ENCODE measurements at places on chromosomes 3 and 15. TPM values are rescaled to one million over a fixed set of nuclear protein-coding genes. Genes with fewer than 3 reads are reported as not detected.

The GNB5 gene
- 21.1 TPM for polyA plus RNA-seq

The PLCB2 gene
- polyA plus RNA-seq, result 8.0 TPM

The FGF7 gene
- 0.23 TPM for polyA plus RNA-seq

The ST8SIA2 gene
- polyA plus RNA-seq, result not detected

The ITIH3 gene
- not detected for polyA plus RNA-seq

The EIF2A gene
- polyA plus RNA-seq, result 92.4 TPM

The DAZL gene
- polyA plus RNA-seq, result 0.40 TPM

The IL16 gene
- polyA plus RNA-seq, result 32.9 TPM

The CYP1A2 gene
- not detected for polyA plus RNA-seq

The PEAK1 gene
- 3.2 TPM for polyA plus RNA-seq

The HIGD2B gene
- polyA plus RNA-seq, result not detected

The CACNA1D gene
- 0.52 TPM for polyA plus RNA-seq

The TMEM212 gene
- polyA plus RNA-seq, result not detected

The RBM5 gene
- polyA plus RNA-seq, result 66.1 TPM

The ERICH6 gene
- polyA plus RNA-seq, result not detected

The SLC28A1 gene
- polyA plus RNA-seq, result not detected

The GJD2 gene
- not detected for polyA plus RNA-seq

The TGM5 gene
- 7.3 TPM for polyA plus RNA-seq

The SLC12A8 gene
- polyA plus RNA-seq, result 32.4 TPM

The CCDC39 gene
- polyA plus RNA-seq, result 0.16 TPM

The RAB6B gene
- polyA plus RNA-seq, result 0.16 TPM

The MAP1A gene
- polyA plus RNA-seq, result 0.07 TPM

The GABRB3 gene
- 0.05 TPM for polyA plus RNA-seq

The HHLA2 gene
- polyA plus RNA-seq, result 0.54 TPM

The KIF7 gene
- 0.11 TPM for polyA plus RNA-seq

The THSD4 gene
- polyA plus RNA-seq, result not detected

The SLC2A2 gene
- polyA plus RNA-seq, result not detected

The INTS14 gene
- polyA plus RNA-seq, result 69.3 TPM

The ANKUB1 gene
- 0.09 TPM for polyA plus RNA-seq

The PPP1R14D gene
- not detected for polyA plus RNA-seq

The SCG5 gene
- polyA plus RNA-seq, result 0.62 TPM

The DPP8 gene
- 29.4 TPM for polyA plus RNA-seq

The CSPG4 gene
- polyA plus RNA-seq, result 0.72 TPM

The NAALADL2 gene
- 10.8 TPM for polyA plus RNA-seq

The INKA1 gene
- 9.9 TPM for polyA plus RNA-seq

The LMAN1L gene
- not detected for polyA plus RNA-seq

The PRICKLE2 gene
- 0.88 TPM for polyA plus RNA-seq

The PARL gene
- polyA plus RNA-seq, result 113 TPM

The CFAP91 gene
- not detected for polyA plus RNA-seq
